ENCODE measurements at places on chromosomes 12 and 14. TPM values are rescaled to one million over a fixed set of nuclear protein-coding genes. Genes with fewer than 3 reads are reported as not detected.

TMEM19 gene
- total RNA-seq: 18.9 TPM

OTX2 gene
- total RNA-seq: not detected

SERPINA3 gene
- total RNA-seq: 4.3 TPM

SLC25A47 gene
- 0.17 TPM for total RNA-seq

ANO2 gene
- not detected for total RNA-seq

A2M gene
- 3.0 TPM for total RNA-seq

PAPOLA gene
- total RNA-seq: 223 TPM

C14orf180 gene
- not detected for total RNA-seq

CCDC197 gene
- total RNA-seq: not detected

ZDHHC22 gene
- 0.10 TPM for total RNA-seq

AQP2 gene
- total RNA-seq: not detected

HVCN1 gene
- total RNA-seq: 0.15 TPM

HPD gene
- total RNA-seq: 1.1 TPM

TAS2R10 gene
- total RNA-seq: 0.81 TPM

PTGDR gene
- total RNA-seq: not detected

Data from HCT116 (cell line).